ENCODE measurements at places on chromosomes 1 and 21.

DNA sequence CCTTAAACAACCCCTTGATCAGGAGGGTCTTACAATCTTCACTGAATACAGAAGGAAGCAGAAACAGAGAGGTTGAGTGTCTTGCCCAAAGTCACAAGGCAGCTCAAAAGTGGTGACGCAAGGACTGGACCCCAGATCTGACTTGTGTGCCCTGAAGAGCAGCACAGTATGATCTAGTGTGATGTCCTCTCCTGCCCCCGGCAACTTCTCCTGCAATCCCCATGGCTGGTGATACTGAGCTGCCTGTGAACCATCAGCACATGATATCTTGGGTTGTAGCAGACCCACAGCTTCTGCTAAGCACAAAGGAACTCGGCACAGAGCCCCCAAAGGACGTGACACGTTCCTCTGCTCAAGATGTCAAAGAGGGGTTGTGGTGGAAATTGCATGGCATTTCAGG, 51.2 kb upstream of the EDN2 start:
- no peak for DNase-seq

GRCh38 chr1:86468501-86468977, at the start of gene CLCA1:
CLCA1 (plus strand) TSS chr1:86468927; CDS start chr1:86468972, 45 bp downstream.
- DNase-seq = no peak

DNA sequence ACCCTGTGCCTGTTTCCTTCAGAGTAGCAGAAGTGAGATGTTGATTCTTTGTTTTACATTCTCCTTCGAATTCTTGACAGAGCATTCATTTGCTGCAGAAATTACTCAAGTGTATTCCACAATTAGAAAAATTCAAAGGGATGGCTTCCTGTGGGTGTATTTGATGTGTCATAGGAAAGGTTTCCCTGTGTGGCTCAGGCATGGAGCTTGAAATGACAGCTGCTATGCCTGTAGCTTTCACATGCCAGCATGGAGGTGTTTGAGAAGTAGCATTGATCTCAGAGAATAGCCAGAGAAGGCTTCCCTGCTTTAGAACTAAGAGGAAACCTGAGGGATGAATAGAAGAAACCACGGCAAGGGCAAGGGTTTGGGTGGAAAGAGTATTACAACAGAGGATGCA, 317.2 kb upstream of the DEPDC1 start:
- no peak for DNase-seq

DNA sequence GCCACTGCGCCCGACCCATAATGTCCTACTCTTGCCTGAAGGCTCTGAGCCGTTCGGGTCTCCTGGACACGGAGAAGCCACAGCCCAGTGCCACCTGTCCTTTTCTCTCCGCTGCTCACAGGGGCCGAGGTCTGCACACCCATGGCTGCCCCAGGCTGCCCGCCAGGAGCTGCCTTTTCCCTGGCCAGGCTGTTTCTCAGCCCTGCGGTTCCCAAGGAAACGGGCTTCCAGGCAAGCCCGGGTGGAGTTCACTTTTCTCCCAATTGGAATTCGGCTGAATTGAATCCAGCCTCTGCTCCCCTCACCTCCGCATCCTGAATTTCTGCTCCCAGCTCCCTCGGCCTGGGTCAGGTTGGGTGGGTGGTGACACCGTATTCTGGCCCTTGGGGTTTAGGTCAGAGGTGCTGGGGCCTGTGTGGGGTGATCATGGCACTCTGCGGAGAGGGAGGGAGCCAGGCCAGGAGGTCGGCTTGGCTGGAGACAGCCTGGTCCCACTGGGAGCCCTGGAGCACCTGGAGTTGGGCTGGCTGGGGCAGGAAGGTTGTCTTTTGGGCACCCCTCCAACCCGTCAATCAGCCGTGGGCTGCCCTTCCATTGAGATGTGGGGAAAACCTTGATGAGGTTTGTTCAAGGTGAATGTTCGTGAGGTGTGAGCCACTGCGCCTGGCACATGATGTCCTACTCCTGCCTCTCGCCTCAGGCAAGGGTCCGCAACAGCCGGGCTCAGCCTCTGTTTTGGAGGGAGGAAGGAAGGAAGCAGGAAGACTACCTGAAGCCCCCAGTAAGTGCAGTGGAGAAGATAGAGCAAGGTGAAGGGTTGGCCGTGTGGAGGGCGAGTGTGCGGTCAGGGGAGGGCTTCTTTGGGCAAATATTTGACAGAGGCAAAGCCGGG, 25.1 kb downstream of the RRP1 start:
- DNase-seq = no peak

- no peak for DNase-seq
Observed at GRCh38 chr1:168601051-168601450, 24.6 kb downstream of the XCL1 start.

- no peak for DNase-seq
Observed at GRCh38 chr1:207219979-207220889, 101.2 kb upstream of the CD55 start.

- DNase-seq = no peak
Observed at GRCh38 chr1:221291113-221291512, 411.9 kb downstream of the HLX start.

- no peak for DNase-seq
Observed at GRCh38 chr1:2271841-2272655, 43.9 kb downstream of the SKI start.

DNA sequence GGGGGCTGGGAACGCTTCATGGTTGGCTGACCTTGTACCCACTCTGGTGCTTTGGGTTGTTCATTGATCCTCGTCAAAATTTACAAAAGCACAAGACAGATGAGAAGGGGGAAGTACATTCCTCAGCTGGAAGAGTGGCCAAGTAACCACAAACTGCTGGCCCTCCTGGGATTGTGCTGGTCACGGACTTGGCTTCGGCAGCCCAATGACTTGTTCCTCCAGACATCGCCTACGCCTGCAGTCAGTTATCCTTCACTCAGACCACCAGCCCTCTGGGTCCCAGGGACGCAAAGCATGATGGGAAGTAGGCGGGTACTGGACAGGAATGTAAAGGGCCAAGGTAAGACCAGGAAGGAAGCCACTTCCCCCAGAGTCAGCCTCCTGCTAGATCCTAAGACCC, 53.1 kb downstream of the LMX1A start:
- no peak for DNase-seq

- DNase-seq = no peak
Observed at GRCh38 chr1:97903626-97904025, 17.2 kb downstream of the DPYD start.

DNA sequence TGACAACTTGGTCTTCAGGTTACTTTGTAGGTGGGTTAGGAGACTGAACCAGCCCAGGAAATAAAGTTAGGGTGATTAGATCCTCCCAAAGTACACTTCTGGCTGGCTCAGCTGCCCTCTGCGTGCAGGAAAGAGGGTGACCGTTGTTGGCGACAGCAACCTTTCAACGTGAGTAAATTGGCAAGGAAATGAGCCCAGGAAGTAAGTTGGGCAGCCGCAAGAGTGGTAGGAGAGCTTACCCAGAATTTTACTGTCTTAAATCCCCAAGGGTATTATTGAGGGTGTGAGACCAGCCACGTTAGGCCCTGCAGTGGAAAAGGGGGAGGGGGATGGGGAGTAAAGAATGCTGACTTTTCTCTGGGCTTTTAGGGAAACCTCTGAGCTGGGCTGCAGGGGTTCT, 1.6 kb downstream of the TENT5C start:
- DNase-seq = no peak

DNA sequence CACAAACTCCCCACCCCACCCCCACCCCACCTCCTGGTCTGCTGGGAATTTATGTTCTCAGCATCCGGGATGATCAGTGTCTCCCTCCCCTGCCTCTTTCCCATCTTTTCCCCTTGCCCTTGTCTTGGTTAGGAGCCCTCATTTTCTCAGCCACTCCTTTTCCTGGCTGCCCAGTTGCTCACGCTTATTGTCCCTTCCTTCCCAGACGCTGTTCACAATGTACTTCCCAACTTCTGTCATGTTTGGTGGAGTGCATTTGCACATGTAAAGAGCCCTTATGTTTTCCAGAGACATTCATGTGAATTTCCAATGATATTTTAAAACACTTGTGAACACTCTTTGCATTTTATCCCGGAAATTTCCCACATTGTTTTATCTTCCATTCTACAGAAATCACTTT, 192.1 kb downstream of the RHOU start:
- no peak for DNase-seq

DNA sequence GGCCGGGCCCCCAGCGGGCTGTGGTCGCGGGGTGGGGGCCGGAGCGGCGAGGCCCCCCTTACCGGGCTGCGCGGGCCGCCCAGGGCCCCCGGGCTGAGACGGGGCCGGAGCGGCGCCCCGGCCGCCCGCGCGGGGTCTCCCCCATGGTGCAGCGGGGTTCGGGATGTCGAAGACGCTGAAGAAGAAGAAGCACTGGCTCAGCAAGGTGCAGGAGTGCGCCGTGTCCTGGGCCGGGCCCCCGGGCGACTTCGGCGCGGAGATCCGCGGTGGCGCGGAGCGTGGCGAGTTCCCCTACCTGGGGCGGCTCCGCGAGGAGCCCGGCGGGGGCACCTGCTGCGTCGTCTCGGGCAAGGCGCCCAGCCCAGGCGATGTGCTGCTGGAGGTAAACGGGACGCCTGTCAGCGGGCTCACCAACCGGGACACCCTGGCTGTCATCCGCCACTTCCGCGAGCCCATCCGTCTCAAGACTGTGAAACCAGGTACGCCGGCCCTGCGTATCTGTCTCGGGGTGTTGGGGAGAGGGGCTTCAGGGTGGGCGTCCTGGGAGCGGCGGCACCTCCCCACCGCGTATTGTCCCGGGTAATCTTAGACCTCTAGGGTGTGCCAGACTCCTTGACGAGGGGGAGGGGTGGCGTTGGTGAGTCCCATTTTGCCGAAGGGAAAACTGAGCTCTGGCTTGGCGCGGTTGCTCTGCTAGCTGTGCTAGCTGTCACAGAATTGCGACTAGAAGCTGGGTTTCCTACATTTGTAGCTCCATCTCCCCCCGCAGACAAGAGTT, 745 bp downstream of the MAGI3 start:
- DNase-seq = no peak

- DNase-seq = no peak
Observed at GRCh38 chr1:158248118-158248517, 6.1 kb upstream of the CD1A start.

DNA sequence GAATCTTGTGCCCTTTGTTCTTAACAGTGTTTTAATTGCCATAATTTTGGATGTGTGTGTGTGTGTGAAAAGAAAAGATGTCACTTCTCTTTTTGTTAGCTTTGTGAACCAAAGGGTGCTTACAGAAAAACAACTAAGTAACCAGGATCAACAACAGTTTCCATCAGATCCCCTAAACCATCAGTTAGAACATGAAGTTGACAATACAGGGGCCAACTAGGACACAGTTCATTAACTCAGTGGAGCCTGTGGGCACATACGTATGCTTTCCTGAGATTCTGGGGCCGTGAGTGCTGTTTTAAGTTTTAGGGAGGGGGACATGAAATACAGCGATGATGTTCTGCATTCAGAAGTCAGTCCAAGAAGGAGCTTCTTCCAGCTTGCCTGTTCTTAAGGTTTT, 133.6 kb downstream of the TLR5 start:
- no peak for DNase-seq

DNA sequence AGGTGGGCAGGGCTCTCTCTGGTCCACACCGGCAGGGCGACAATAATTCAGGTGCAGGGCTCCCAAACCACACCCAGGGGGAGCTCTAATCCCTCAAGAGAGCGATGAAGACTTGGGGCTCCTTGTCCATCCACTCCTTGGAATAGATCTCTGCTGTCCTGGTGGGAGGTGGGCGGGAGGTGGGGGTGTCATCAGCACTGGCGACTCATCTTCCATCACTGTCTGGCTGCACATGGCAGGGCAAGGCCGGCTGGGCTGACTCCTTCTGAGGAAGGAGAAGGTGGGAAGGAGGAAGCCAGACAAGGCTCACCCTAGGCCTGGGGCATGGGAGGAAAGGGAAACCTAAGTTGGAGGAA, 29.3 kb downstream of the TNNT2 start:
- DNase-seq = peak; percentile 92

DNA sequence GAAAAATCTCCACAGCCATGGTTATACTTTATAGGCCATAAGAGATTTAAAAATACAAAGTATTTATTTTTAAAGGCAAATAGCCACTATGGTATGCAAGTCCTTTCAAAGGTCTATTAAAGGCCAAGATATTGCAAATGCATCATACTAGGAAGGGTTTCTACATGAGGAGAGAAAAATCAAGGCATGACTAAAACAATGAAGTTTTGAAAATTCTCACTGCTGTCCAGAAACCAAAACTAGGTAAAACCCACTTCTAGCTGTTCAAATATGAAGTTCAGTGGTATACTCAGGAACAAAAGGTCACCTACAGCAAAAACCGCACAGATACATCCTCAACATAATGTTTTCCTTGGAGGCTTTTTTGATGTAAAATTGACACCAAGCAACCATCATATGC, 75.0 kb downstream of the EPS15 start:
- no peak for DNase-seq

DNA sequence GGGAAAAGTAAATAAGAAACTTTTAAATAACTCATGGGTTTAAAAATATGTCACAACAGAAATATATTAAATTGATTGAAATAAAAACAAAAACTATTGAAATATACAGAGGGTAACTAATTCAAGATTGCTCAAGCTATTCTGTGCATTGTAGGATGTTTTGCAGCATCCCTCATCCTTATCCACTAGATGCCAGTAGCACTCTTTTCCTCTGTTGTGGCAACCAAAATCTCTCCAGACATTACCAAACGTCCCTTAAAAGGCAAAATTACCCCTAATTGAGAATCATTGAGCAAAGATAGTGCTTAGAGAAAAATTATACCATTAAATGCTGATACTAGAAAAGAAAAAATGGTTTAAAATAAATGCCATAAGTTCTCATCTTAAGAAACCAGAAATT, 682.6 kb downstream of the RWDD3 start:
- DNase-seq = no peak

- DNase-seq = no peak
Observed at GRCh38 chr1:101071470-101071891, 45.9 kb upstream of the DPH5 start.

DNA sequence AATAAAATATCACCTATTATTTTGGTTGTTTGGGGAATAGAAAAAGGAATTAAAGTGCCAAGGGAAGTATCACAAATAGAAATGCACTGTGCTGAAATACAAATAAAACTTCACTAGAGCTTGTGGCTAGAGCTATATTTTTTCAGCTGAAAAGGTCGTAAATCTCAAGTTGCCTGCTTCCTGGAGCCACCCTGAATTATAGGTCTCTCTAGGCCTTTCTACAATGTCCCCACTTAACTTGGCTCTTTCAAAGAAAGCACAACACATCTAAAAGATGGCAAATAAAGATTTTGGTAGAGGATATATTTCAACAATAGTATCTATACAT, 5.0 kb upstream of the RNF2 start:
- DNase-seq = no peak

DNA sequence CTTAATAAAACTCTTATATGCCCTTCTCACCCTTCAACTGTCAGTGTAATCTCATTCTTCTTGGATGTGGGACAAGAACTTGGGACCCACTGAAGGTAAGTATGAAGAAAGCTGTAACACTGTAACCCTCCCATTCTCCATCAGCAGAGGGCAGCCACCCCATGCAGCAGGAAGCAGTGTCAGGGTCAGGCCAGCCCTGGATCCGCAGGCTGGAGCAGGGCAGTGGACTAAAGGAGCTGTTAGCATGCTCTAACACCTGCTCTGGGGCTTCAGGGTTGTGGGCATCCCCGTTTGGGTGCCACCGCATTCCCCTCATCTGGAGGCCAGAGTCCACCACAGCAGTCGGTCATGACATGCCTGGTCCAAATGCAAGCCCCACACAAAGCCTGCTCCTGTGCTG, 156.5 kb downstream of the HIVEP3 start:
- no peak for DNase-seq

Data from iPS-NIHi11 (cell line).